ENCODE measurements at places on chromosomes 6 and 20. TPM values are rescaled to one million over a fixed set of nuclear protein-coding genes. Genes with fewer than 3 reads are reported as not detected.

NPEPL1 gene
- 14.5 TPM for total RNA-seq

SLC17A9 gene
- total RNA-seq: 6.9 TPM

TTI1 gene
- total RNA-seq: 18.0 TPM

CLIC1 gene
- 600 TPM for total RNA-seq

PPP1R16B gene
- total RNA-seq: not detected

AIF1 gene
- total RNA-seq: not detected

NFATC2 gene
- 1.1 TPM for total RNA-seq

BMP7 gene
- not detected for total RNA-seq

PACSIN1 gene
- total RNA-seq: not detected

PLN gene
- total RNA-seq: not detected

ACAT2 gene
- total RNA-seq: 16.3 TPM

GUCA1A gene
- not detected for total RNA-seq

UBD gene
- total RNA-seq: 0.22 TPM

PSMB9 gene
- 19.3 TPM for total RNA-seq

SLC17A3 gene
- not detected for total RNA-seq

RNF5 gene
- total RNA-seq: 23.9 TPM

MTHFD1L gene
- total RNA-seq: 70.8 TPM

ZNF337 gene
- total RNA-seq: 8.4 TPM
